ENCODE measurements at places on chromosomes 5 and 9.

DNA sequence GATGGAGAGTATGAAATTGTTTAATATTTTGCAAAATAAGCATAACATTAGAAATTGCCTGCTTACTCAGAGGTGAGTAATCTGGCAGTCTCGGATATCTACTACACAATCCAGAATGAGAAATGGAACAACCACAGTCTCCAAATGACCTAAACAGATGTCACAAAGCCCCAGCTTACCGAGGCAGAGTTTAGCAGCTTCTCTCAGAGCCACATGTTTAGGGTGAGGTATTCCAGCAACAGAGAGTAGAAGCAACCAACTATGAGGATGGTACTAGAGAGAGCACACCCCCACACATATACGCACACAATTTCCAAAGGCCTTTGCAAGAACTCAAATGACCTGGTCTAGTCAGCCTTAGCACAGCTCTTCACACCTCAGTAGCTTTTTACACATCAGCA lies 122.7 kb upstream of the LPAR1 start:
- DNase-seq = no peak

- DNase-seq = no peak
These were observed 73.3 kb downstream of the GHR start for GRCh38 chr5:42496397-42497156.

DNA sequence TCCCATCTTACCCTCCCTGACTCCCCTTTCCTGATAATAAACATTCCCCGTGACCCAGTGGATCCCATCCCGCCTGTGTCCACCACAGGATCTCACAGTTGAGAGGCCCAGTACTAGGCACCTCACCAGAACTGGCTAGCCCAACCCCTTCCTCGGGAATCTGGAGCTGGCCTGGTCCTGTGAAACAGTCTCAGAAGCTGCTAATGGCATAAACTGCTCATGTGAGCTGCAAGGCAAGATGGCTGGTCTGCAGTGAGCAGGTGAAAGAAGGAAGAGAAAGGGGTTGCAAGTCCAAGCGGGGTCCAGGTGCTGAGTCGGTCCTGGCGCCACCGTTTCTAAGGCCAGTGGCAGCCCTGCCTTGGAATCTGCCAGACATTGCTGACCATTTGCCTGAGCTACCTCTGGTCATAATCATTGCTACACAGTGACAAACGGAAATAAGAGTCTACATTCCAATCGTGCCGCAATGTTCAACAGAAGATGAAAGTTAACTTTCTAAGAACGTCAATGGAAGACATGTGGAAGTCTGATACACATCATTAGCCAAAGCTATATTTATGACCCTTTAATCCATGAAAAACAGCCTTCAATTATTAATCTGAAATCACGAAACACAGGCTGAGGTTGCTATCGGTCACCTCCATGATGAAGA lies 33.7 kb downstream of the DNAH5 start:
- DNase-seq = no peak

- no peak for DNase-seq
These were observed 81.9 kb upstream of the ARRDC3 start for GRCh38 chr5:91464886-91465646.

DNA sequence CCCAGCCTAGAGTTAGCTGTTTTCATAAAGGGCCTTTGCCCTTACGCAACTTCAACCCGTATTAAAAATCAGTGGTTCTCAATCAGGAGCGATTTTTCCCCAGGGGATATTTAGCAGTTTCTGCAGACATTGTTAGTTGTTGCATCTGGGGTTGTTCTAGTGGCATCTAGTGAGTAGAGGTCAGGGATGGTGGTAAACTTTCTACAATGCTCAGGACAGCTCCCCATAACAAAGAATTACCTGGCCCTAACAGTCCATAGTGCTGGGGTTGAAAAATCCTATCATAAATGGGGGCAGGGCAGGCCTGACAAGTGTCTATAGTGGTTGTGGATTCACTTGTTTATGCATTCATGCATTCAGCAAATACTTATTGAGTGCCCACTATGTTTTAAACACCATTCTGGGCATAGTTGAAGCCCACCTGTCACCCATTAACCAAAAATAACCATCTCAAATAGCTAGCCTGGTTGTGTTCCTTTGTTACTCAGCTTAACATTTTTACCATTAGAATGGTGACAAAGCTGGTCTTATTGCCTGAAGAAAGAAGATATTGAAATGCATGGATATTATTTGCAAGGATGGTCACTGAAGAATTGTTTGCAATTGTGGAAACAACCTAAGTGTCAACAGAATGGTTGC lies 15.9 kb upstream of the FGF1 start:
- no peak for DNase-seq

- no peak for DNase-seq
These were observed 1.8 kb downstream of the PPP1R2B start for GRCh38 chr5:156851880-156852279.

GRCh38 chr5:112186401-112186990 lies 232.6 kb downstream of the EPB41L4A start:
- DNase-seq = peak; percentile 57

DNA sequence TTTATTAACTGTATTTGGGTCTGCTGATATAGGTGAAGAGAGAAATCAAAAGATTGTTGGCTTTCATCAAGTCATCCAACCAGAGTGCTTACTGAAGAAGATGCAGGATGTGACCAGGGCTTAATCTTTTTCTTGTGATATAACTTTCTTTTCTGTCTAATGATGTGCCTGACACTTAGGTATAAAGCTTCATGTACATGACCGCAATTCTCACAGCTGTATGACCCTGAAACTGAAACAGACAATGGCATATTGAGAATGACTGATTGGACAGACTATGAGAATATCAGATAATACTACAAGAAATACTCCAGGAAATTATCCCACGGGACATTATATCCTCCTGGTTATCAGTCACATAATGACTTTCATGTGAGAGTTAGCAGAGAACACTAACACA lies 32.5 kb upstream of the FAM174A start:
- DNase-seq = no peak

DNA sequence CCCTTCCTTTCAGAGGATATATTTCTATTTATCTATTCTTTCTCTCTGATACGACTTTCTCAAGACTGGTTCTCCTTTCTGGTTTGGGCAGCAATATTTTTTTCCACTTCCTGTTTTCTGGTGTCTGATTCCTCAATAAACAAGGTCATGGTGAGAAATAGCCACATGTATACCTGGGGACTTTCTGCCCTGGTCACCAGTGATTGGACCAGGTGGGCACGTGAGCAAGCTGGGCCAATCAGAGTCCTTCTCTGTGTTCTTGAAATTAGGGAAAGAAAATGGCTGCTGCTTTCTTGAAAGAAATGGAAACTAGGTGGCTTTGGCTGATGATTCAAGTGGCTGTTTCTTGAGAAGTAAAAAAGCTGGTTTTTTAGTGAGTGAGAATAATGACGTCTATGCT lies 18.4 kb upstream of the GSN start:
- no peak for DNase-seq

- no peak for DNase-seq
These were observed 32.0 kb downstream of the SAR1B start for GRCh38 chr5:134600600-134600999.

DNA sequence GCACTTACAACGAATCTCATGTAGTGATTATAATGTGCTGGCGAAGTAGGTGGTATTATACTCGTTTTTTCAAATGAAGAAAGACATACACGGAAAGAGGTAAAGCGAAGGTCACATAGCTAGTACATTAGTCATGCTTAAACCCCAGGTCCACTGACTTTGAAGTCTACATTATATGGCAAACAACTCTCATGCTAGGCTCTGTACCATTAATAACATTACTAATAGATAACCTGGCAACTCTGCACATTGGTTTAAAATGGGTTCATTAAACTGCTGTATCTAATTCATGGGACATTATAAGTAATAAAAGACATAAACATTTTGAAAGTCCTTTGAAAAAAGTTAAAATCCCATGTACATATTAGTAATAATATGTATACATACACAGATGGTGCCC lies 21.2 kb downstream of the FYB1 start:
- DNase-seq = peak; percentile 84

GRCh38 chr9:80143899-80144298 lies 572.1 kb downstream of the TLE4 start:
- no peak for DNase-seq

GRCh38 chr5:39783756-39784421 lies 359.1 kb upstream of the DAB2 start:
- no peak for DNase-seq

DNA sequence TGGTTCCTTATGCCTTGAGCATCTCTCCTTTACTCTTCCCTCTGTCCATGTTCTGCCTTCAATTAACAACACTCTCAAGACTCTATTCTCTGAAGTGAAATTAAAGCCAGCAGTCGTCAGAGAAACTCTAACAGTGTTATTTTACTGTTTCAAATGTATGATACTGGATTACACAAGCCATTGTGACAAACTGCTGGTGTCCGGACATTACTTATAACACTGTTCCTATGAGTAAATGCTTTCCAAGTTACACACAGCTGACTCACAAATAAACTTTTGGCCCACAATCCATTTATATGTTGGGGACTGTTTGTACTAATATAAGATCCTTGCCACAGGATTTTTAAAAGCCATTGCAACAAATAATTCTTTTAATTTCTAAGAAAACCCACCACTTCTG lies 63.2 kb upstream of the GHR start:
- no peak for DNase-seq

- no peak for DNase-seq
These were observed 8.4 kb upstream of the SCAI start for GRCh38 chr9:125151730-125152129.

- no peak for DNase-seq
These were observed 17.5 kb downstream of the ATOX1 start for GRCh38 chr5:151740958-151741373.

- DNase-seq = no peak
These were observed 8.8 kb downstream of the KCNV2 start for GRCh38 chr9:2725898-2726649.

GRCh38 chr5:65790371-65791163 lies 68.6 kb downstream of the NLN start:
- no peak for DNase-seq

GRCh38 chr9:71941998-71942567 lies 30.6 kb downstream of the C9orf85 start:
- no peak for DNase-seq

GRCh38 chr9:30012622-30013021 lies 2371.8 kb upstream of the ACO1 start:
- DNase-seq = no peak

DNA sequence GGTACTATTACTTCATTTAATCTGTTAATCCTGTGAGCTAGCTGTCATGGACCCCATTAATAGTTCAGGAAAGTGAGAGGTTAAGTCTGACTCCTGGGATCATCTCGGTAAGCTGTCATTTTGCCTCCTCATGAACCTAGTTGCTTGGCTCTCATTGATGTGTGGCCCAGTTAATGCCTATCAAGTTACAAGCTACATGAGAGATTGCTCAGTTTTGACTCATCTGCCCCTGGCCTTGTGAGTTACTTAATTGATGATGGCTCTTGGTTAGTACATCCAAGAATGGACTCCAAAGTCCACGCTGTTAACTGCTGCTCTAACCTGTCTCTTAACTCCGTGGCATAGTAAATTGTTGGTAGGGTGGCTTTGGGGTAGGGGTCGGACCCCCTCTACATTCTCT lies 23.9 kb downstream of the LARP1 start:
- peak; percentile 76 for DNase-seq

DNA sequence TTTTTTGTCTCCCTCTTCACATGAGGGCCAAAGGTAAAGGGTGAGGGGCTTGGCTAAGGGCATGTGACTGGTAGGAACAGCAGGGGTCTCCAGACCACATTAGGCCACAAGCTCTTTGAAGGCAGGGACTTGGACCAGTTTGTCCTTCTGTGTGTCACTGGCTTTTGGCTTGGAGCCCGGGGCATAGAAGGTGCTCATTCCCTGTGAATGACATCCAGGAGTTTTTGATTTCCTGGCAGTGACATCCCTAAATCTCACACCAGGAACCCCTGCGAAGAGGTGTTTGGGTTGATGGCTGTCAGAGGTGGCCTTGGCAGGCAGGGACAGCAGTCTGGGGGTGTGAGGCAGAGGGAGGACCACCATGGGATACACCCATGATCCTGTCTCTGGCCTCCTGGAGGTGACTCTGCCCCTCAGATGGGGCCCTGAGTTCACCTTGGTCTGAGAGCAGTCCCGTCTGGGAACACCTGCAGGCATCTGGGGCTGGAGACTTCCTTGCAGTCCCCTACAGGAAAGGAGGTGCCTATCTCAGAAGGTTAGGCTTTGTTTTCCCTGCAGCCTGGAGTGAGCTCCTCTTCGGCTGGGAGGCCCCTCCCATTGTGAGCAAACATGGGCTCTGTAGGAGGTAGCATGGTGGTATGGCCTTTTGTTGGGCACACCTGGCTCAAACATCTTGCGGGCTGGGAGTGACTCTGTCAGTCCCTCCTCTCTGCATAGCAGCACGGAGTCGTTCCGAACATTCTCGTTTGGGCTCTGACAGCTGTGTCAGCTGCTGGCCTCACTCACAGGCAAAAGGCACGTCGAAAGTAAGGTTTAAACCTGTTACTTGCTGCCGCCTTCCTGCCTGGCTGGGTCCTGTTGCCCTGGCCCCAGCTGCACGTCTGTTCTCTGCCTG lies 38.6 kb upstream of the PITX1 start:
- DNase-seq = no peak
